ENCODE measurements at places on chromosomes 2 and 18.

GRCh38 chr2:18630101-18630500 lies 40.7 kb upstream of the NT5C1B start:
- no peaks in the 10 kb centered on the region for H3K4me1 ChIP-seq
- H3K36me3 ChIP-seq = no peaks in the 10 kb centered on the region
- H3K4me3 ChIP-seq = no peak overlapping the region

DNA sequence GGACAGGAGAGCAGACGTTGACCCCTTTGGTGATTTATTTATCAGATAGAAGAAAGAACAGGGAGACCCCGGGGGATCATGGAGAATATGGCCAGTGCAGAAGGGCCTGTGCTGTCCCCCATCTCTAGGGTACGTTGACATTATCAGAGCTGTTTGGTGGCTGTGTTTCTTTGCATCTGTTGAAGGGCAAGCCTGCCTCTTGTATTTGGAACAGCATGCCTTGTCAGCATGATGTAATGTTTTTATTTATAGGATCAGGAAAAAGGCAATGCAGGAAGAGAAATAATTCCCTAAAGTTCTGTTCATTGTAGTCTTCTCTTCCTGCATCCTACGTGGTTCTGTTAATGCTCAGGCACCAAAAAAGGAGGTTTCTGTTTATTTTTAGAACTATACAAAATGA lies 49.8 kb upstream of the CABYR start:
- no peak overlapping the region for H3K4me3 ChIP-seq
- H3K36me3 ChIP-seq = no peaks in the 10 kb centered on the region
- H3K4me1 ChIP-seq = no peaks in the 10 kb centered on the region

DNA sequence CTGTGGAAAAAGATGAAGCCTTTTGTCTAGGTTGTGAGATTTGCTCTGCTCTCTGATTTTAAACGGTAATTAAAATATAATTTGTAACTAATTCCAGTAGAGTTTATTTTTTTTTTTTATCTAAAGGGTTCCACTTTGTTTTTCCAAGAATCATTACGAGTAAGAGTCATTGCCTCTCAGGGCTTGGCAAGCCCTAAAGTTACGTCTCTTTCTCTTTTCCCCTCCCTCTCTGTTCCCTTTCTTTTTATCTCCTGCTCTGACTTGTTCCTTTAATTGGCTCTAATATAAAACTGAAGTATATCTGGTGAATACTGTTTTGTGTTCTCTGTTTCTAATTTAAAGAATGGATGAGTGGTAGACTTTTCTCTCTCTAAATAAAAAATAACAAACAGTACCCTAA lies 75.8 kb downstream of the CALCRL start:
- DNase-seq = no peak
- H3K4me3 ChIP-seq = no peak overlapping the region
- no peaks in the 10 kb centered on the region for H3K4me1 ChIP-seq
- no peaks in the 10 kb centered on the region for H3K36me3 ChIP-seq

DNA sequence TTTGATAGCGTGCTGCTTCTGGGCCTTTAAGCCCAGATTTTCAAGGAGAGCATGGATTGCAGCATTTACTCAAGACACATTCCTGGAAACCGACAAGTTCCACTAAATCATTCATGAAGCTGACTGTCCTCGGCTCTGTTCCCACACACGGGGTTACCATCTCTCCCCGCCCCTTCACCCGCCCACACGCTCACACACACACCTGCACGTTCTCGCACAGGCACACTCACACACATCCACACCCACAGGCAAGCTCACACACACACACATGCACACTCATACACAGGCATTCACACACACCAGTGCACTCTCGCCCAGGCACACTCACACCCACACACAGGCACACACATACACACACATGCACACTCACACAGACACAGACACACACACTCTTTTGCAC lies 150.0 kb upstream of the AGAP1 start:
- H3K36me3 ChIP-seq = no peaks in the 10 kb centered on the region
- no peaks in the 10 kb centered on the region for H3K4me1 ChIP-seq
- no peak for DNase-seq
- peaks cover 7% of the 10 kb centered on the region for H3K27me3 ChIP-seq
- no peak overlapping the region for H3K27ac ChIP-seq
- H3K4me3 ChIP-seq = no peak overlapping the region

GRCh38 chr2:38700113-38700785 lies 34.3 kb downstream of the GALM start:
- H3K27ac ChIP-seq = peak overlapping the region; percentile 37
- no peak for DNase-seq
- H3K4me1 ChIP-seq = peaks cover 36% of the 10 kb centered on the region
- no peaks in the 10 kb centered on the region for H3K36me3 ChIP-seq

Measured in Panc1 (cell line).